ENCODE measurements at places on chromosomes 5 and 9.

- no peak for DNase-seq
Observed at GRCh38 chr9:81245254-81245956, 443.9 kb downstream of the TLE1 start.

DNA sequence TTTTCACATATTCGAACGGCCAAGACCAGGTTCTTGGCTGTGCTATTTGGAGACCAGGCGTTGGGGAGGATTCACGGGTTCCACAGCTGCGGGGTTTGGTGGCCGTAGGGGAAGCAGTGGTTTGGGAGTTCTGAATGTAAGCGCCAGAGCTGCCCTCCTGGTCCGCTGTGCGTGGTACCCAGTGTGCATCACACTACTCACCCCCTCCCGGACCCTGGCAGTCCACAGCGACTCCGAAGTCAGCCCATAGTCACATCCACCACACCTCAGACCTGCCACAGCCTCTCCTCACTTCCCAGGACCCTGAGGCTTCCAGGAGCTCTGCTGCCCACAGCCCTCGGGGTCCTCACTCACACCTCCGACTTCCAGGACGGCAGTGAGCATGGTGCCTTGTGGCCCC is 26.8 kb downstream of the AMBP start:
- no peak for DNase-seq

DNA sequence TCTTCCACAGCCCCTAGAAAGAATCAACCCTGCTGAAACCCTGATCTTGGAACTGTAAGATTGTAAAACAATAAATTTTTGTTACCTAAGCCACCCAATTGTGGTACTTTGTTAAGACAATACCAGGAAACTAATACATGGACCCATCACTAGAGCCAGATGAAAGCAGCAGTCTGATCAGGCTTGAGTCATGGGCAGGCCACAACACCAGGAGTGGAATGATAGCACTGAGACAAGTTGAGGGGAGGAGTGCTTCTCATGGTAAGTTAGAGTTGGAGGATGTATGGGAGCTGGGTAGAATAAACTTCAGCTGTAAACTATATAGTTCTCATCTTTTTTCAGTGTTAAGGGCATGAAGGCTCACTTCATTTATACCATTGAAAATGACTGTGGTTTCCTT is 164.4 kb upstream of the OR13F1 start:
- DNase-seq: no peak

GRCh38 chr9:81669041-81669651 is 20.2 kb downstream of the TLE1 start:
- DNase-seq: no peak

GRCh38 chr5:115070737-115071136 is 99.0 kb downstream of the TRIM36 start:
- no peak for DNase-seq

- DNase-seq: no peak
Observed at GRCh38 chr5:141969783-141970771, 1.2 kb downstream of the RNF14 start.
